ENCODE measurements at places on chromosomes 11 and 22. TPM values are rescaled to one million over a fixed set of nuclear protein-coding genes. Genes with fewer than 3 reads are reported as not detected.
A peak's percentile ranks its signal among the peaks of the same experiment; 100 is the strongest.

TREH gene
- total RNA-seq: 10.2 TPM

ABTB2 gene
- total RNA-seq: 12.4 TPM

SYTL2 gene
- 66.6 TPM for total RNA-seq

TUB gene
- 14.9 TPM for total RNA-seq

BTBD18 gene
- not detected for total RNA-seq

OR10D3 gene
- not detected for total RNA-seq

PPFIA1 gene
- total RNA-seq: 58.4 TPM

- no peak overlapping the region for H3K27ac ChIP-seq
- H3K4me1 ChIP-seq: peaks cover 13% of the 10 kb centered on the region
- DNase-seq: no peak
- H3K4me3 ChIP-seq: no peak overlapping the region
- no peaks in the 10 kb centered on the region for H3K27me3 ChIP-seq
Observed at GRCh38 chr11:1921574-1922141, 2.2 kb downstream of the TNNT3 start.

DNA sequence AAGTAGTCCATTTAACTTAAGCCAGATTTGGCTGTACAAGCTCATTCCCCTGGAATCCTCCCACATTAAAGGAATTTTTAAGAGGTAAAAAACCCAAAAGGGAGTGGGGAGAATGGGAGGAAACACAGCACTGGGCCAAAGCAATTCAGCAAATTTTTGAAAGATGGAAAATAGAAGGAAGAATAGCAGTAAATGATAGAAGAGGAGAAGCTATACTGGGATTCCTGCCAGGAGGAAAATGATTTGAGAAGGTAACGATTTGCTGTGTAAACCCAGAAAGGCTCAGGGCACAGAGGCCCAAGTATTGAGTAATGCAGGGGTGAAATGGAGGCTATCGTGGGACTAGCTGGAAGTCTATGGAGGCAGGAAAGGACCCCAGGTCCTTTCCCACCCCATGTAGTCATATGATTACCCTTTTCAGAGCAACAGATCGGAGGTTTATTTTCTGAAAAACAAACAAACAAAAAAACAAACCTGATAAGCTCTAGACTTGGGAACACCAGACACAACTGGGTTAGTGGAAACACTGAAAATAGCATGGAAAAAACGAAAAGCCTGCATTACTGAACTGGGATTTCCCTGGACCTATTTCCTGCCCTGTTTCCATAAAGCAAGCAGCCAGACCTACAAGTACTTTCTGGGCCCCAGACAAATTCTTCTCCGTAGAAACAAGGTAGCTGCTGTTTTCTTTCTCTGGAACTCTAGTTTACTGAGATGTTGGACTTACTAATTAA, 140.0 kb downstream of the SWAP70 start:
- no peak overlapping the region for H3K4me3 ChIP-seq
- no peaks in the 10 kb centered on the region for H3K36me3 ChIP-seq
- no peaks in the 10 kb centered on the region for H3K27me3 ChIP-seq
- H3K4me1 ChIP-seq: peaks cover 29% of the 10 kb centered on the region
- H3K27ac ChIP-seq: peak overlapping the region; percentile 48
